ENCODE measurements at places on chromosomes 2 and 18.

DNA sequence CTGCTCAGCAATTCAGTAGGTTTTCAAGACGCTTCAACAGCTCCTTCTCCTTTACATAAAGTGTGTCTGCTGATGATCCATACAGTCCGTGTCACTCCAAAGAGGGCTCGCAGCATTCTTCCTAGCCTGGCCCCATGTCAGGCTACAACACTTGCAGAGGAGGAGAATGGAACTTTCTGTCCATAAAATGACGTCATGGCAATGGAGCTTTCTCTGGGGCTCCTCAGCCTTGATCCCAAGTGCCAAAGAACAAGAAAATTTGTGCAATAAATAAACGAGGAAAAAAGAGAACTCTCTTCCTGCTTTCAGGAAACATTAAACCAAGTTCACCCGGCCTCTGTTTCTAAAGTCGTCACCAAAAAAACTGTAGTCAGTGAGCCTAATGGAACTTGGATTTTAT lies 199.5 kb upstream of the MEIS1 start:
- DNase-seq, result no peak

DNA sequence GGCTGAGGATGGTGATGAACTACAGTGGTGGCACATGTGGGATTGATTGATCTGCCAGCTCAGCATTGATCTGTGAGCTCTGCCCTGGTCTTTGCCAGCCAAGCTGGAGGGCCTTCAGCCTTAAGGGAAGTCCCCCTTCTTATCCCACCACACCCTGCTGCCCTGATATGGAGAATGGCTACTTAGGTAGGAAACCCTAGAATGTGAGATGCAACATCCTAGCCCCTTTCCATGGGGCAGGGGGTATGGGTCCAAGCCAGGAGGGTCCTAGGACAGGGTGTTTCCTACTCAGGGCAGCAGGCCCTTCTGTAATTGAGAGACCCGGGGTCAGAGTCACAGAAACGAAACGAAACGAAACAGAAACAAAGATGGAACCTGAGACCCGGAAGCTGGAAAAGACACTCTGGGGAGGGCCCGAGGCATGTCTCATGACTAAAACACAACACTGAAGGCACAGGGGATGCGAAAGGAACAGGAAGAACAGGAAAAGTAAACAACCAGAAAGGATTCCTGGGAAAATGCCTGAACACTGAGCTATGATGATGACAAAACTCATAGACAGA lies 16.9 kb upstream of the SULT1C2 start:
- DNase-seq, result peak; percentile 79

GRCh38 chr2:100252811-100253698 lies 69.2 kb downstream of the LONRF2 start:
- DNase-seq, result no peak

DNA sequence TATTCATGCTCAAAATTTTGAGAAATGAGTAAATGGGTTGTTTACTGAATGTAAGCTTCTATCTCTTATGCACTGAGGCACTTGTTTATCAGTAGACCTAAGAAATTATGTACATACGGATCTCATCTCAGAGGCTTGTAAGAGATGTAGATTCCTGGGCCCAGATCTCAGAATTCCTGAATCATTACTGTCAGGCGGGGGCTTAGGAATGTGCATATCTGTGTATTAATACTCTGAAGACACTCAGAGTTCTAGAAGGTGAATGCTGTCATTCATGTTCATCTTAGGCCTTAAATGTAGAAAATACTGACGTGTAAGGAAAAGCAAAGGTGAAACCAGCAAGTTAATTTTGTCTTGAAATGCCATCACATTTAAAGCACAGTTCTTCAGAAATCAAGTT lies 169.6 kb downstream of the FMNL2 start:
- DNase-seq, result peak; percentile 38

GRCh38 chr2:112658839-112659667 lies 13.3 kb downstream of the SLC20A1 start:
- DNase-seq, result no peak

GRCh38 chr2:105248316-105249070 lies 7.0 kb downstream of the GPR45 start:
- peak; percentile 13 for DNase-seq

DNA sequence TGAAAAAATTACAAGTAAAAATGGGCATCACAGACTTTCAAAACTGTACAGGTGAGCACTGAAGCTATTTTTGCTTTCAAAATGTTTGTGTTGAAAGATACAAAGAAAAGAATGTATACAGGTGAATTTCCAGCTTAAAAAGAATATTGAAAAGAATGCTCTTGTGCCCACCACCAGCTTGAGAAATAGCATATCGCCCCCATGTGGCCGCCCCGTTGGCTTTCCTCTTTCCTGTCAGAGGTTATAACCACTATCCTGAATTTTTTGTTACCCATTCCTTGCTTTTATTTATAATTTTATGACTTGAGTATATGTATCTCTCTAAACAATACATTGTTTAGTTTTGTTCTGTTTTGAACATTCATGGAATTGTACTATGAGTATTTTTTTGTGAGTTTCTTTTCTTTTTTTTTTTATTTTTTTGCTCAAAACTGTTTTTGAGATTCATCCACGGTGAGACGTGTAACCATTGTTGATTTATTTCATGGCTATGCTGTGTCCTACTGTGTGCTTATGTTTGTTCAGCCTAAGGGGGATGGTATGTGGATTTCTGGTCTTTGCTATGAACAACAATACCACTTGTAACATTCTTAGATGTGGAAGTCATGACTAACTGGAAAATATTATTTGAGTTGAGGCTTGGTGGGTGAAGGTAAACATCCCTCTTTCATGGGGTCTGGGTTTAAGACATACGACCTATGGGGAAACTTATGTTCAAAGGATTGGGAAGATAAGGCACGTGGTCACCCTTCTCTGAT lies 11.6 kb downstream of the TRPM8 start:
- peak; percentile 37 for DNase-seq

- DNase-seq, result no peak
These were observed 189.6 kb upstream of the RMP24 start for GRCh38 chr18:35782926-35783325.

GRCh38 chr2:178844269-178844668 lies 37.0 kb upstream of the TTN start:
- DNase-seq, result no peak

- DNase-seq, result peak; percentile 43
These were observed 97.4 kb upstream of the DNAJC10 start for GRCh38 chr2:182618672-182619079.

DNA sequence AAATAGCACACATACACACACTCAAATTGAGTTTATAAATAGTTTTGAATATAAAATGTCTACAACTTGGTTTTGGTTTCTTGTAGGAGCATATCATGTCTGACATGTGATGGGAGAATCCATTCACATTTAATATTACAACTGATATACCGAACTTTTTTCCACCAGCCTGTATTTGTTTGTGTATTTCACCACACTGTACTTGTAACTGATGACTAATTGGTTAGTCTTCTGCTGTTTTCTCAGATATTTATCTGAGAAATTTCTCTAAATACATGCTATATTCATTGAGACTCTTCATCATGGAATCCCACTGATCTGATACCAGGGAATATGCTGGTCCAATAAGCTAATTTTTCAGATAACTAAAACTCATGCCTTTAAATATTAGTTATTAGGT lies 56.3 kb upstream of the UBXN4 start:
- peak; percentile 72 for DNase-seq

DNA sequence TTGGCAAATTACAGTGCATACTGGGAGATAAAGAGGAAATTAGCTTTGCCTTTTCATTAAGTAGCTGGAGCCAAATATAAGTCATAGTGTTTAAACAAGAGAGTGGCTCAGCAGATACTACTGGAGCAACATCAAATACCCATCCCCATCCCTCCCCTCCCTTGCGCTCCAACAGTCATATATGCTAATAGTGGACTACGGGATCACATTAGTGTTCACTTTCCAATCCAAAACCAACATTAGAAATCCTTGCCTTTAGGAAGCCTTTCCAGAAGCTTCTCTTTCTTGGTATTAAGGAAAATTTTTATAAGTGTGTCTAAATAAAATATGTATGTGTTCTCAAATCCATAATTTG lies 1669.3 kb downstream of the SUCLG1 start:
- DNase-seq, result no peak
